Activated CD4-positive, CD25-positive, alpha-beta regulatory T cell (primary cell): ENCODE measurements at places on chromosomes 7 and 10.
A peak's percentile ranks its signal among the peaks of the same experiment; 100 is the strongest.

- DNase-seq, result no peak
Observed at GRCh38 chr10:72058989-72059842, 29.1 kb downstream of the SPOCK2 start.

DNA sequence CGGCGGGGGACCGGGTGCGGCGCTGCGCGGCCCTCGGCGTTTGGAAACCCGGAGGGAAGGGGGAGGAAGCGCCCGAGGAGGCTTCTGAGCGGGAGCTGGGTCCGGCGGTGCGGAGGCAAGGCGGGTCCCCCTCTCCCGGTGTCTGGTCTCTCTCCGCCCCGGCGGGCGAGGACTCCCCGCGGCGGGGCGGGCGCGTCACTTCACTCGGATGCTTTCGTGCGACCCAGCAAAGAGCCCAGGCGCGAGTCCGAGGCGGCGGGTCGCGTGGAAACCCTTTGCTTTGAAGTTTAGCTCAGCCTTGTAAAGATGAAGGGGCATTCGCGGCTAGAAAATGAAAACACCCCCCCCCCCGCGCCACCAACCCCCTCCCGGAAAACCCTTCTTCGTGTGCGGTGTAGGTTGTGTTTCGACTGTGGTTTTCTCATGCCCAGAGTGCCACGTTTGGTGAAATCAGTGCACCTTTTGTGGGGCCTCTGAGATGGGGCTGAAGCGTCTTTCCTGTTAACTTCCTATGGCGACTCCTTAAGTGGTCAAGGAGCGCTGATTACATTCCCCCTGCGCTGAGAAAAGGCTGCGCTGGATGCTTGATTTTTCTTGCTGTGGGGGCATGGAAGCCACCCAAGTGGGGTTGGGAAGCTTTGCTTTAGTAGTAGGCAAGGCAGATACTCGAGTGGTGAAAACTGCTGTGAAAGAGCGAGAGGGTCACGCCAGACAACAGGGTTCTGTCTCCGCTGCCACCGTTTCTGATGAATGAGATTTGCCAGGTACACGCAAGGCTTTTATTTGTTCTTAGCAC lies 876 bp downstream of the GNAI1 start:
- peak; percentile 4 for DNase-seq

DNA sequence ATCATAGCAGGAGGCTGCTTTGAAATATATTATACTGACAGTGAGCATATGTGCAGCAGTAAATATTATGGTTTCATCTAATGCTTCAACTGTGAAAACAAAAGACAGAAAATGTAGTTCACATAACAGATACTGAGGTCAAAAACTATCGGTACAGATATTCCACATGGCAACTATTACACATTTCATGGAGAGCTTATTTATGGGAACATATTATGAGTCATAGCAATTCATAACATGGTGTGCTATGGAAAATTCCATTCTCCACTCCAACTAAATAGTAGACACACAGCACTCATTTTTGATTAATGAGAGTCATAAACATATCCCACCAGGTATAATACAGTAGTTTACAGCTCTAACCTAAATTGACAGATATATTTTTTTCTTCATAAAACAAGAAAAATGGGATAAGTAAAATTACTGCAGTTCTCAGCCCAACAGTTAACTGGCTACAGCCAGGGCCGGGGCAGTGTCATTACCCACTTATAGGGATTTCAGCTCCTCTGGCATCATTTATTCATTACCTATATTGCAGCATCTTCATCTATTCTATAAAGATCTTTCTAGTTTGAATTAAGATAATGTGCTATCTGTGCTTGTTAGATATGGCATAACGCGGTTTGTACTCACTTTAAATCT lies 475.6 kb upstream of the KLF6 start:
- no peak for DNase-seq

- no peak for DNase-seq
Observed at GRCh38 chr7:80763289-80763688, 124.8 kb downstream of the CD36 start.

DNA sequence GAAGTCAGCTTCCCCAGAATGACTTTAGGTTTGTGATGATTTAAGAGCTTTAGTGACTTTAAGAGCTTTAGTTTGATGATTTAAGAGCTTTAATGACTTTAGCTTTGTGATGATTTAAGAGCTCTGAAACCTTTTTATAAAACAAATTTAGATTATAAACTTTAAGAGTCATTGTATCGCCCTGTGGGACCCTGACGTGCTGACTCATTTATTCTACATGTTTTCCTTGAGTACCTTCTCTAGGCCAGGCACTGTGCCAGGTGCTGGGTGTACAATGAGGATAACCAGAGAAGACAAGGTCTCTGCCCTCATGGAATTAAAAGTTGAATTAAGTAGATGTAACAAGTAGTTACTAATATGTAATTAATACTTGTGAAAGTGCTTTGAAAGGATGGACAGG lies 45.4 kb downstream of the CNNM1 start:
- DNase-seq, result no peak

- DNase-seq, result no peak
Observed at GRCh38 chr10:126465771-126466170, 77.5 kb upstream of the ADAM12 start.

DNA sequence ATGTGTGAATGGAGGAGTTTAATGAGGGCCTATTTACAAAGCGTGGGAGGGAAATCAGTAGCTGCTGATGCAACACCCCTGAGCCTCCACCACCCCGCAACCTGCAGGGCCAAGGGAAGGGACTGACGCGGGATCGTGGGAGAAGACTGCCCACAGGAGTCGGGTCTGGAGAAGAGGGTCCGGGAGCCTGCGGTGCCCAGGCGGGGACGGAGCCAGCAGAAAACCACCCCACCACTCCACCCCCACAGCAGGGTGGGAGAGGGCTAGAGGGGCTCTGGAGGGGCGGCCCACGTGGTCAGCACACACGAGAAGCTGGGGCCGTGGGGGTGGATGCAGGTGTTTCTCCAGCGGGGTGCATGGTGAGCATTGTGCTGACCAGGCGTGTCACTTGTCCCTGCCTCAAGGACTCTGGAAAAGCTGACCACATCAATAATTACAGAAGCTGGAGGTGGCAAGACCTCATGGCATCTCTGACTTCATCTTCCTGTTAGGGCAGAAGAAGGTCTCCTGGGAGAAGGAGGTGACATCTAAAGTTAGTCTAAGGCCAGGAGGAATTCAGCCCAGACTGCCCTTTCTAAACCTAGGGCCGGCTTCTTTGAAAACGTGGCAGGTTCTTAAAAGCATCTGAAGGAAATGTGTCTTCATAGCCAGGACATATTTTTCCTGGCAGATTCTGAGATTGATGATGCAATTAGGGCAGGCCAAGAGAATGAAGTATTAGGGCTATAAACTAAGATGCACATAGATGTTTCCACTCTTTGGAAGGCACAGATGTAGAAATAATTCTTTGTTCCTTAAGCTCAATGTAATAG lies 150.9 kb downstream of the RGS10 start:
- DNase-seq, result no peak

- DNase-seq, result no peak
Observed at GRCh38 chr10:98226508-98227144, 41.4 kb downstream of the LOXL4 start.

DNA sequence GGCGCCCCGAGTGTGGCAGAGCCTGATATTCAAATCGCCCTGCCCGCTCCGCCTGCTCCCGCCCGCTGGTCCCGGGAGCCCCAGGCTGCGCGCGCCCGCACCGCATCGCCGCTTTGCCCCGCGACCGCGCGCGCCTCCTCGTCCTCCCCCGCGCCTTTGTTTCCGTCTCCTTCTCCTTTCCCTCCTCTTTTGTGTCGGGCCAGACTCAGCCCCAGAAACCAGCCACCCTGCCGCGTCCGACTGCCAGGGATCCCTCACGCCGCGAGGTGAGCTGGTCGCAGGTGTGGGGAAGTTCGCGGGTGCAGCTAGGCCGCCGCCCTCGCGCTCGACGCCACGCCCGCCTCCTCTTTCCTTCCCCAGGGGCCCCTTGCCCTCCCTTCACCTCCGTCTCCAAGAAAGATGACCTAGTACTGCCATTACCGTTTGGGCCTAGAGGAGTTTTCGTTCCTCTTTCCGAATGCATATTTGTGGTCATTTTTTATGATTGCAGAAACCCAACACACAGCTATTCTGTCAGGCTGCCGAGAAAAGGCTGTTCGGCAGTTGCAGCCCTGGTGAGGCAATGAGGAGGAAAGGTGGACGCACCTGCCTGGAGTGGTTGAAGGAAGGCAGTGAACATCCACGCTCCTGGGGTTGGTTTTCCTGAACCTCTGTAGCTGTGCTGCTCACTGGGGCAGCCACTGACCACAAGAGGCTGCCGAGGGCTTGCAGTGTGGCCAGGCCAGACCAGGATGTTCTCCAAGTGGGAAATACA lies 107.3 kb downstream of the SNX10 start:
- DNase-seq, result no peak

- DNase-seq, result no peak
Observed at GRCh38 chr10:2658780-2659179, 408.6 kb upstream of the PFKP start.

DNA sequence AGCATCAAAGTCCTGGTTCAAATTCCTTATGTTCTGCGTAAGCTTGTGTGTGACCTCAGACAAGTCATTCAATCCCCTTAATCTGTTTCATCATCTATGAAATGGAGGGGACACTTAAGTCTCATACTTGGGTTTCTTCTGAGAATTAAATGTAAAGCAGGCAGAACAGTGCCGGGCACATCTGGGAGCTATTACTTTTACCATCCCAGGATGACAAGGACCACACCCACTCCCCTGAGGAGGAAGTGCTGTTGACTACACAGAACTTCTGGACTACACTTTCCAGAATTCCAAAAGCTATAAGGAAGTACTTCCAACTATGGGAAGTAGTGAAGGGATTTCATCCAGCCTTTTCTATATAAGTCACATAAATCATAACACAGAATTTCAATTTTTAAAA lies 294.9 kb downstream of the IPMK start:
- DNase-seq, result no peak

- no peak for DNase-seq
Observed at GRCh38 chr10:79938728-79939406, 10.0 kb downstream of the SFTPD start.

- no peak for DNase-seq
Observed at GRCh38 chr10:58725901-58726300, 213.2 kb downstream of the BICC1 start.

GRCh38 chr7:126716321-126716720 lies 536.4 kb downstream of the GRM8 start:
- DNase-seq, result no peak

DNA sequence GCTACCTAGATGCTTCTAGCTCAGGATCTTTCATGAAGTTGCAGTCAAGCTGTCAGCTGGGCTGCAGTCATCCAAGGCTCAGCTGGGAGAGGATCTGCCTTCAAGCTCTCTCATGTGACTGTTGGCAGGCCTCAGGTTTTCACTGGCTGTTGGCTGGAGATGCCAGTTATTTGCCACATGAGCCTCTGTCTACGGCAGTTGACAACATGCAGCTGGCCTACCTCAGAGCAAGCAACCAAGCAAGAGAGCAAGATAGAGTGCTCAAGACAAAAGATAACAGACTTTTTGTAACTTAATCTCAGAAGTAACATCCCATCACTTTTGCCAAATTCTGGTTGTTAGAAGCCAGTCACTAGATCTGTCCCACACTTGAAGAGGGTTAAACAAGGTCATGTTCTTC lies 125.8 kb downstream of the TPST1 start:
- no peak for DNase-seq

DNA sequence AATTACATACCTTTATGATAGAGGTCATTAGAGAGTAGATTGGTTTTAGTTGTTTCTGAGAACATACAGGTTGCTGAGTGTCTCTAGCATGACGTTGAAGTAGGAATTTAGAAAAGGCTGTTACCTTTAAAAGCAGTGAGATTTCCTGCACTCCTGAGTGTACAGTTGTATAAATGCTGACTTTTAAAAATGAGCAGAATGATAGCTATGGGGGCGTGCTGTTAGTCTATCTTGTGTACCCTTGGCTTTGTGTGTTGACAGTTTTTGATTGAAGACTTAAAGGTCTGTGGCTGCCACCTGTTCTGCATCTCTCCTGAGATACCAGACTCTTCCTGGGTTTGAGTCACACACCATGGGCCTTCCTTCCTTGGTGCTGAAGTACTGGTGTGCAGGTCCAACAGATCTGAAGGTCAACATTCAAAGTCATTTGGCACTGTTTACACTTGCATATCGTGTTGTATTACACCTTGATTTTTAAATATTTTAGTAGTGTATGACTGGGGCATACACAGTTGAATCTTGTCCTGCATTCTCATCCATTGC lies 23.8 kb downstream of the DNAJB6 start:
- DNase-seq, result no peak

GRCh38 chr7:120021085-120021484 lies 251.9 kb upstream of the KCND2 start:
- no peak for DNase-seq

DNA sequence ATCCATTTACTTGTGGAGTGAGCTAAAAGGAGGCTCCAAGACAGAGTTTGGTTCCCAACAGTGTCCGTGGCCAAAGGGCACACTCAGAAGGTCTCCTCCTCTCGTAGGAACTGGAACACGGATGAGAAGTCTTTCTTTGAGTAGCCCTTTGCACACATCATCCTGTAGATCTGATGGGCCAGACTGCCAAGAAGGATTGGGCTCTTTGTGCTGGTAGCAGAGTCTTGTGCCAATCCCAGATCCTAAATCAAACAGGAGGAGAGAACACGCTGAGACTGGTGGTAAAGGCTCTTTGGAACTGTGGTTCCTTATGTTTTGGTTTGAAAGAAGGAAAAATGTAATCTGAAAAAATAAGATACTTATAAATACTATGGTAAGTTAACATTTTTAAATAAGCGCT lies 136.6 kb downstream of the HIBADH start:
- DNase-seq, result no peak

DNA sequence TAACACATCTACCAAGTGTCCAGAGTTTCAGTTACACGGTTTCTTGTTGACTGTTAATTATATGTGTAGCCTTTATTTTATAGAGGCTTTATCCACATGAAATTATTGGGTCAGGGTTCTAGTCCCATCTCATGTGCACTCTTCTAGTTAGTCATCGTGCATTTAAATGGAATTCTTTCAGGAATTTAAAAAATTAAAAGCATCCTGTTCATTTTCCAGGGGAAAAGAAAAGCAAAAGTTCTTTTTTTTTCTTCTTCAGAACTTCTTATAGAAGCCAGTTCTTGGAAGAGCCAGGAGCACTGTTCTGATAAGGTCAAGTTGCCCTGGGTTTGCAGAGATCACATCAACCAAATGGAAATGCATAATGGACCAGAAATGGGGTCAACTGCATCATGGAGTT lies 324.7 kb downstream of the INHBA start:
- no peak for DNase-seq
